Activated T-helper 2 cell treated with anti-CD3 and anti-CD28 coated beads, Interferon-gamma antibody, Interleukin-2, Interleukin-4, amounts not matched to agents 10 μg/mL and 5 μg/mL and 100 μg/mL, durations not matched to agents 14 hours and 24 hours and 36 hours (primary cell): ENCODE measurements at places on chromosomes 6 and 20. TPM values are rescaled to one million over a fixed set of nuclear protein-coding genes. Genes with fewer than 3 reads are reported as not detected.

Gene RHAG
- total RNA-seq = not detected in 2 replicates

Gene MCHR2
- total RNA-seq = not detected in 2 replicates

Gene TMEM30A
- 52.7 and 61.6 TPM in 2 replicates for total RNA-seq

Gene FBXL4
- 12.6 and 13.9 TPM in 2 replicates for total RNA-seq

Gene PRPH2
- not detected in 2 replicates for total RNA-seq

Gene OR2H2
- not detected in 2 replicates for total RNA-seq

Gene GRM4
- not detected in 2 replicates for total RNA-seq

Gene SEMG1
- total RNA-seq = not detected in 2 replicates
